ENCODE measurements at places on chromosomes 3 and 15.

DNA sequence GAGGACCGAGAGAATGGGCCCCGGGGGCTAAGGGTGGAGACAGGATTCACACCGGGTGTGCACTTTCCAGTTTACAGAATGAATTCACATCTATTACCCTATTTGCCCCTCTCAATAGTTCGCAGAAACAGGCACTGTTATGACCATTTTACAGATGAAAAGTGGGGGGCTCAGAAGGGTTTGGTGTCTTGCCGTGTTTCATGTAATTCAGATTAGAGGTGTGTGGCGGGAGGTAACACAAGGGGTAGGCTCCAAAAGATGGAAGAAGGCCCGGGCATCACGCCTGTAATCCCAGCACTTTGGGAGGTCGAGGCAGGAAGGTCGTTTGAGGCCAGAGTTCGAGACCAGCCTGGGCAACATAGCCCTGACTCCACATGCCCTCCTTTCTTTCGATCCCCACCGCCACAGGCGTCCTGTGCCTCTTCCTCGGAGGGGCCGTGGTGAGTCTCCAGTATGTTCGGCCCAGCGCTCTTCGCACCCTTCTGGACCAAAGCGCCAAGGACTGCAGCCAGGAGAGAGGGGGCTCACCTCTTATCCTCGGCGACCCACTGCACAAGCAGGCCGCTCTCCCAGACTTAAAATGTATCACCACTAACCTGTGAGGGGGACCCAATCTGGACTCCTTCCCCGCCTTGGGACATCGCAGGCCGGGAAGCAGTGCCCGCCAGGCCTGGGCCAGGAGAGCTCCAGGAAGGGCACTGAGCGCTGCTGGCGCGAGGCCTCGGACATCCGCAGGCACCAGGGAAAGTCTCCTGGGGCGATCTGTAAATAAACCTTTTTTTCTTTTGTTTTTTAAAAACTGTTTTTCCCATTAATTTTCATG, 3.4 kb downstream of the DUOXA2 start:
- no peak for DNase-seq

DNA sequence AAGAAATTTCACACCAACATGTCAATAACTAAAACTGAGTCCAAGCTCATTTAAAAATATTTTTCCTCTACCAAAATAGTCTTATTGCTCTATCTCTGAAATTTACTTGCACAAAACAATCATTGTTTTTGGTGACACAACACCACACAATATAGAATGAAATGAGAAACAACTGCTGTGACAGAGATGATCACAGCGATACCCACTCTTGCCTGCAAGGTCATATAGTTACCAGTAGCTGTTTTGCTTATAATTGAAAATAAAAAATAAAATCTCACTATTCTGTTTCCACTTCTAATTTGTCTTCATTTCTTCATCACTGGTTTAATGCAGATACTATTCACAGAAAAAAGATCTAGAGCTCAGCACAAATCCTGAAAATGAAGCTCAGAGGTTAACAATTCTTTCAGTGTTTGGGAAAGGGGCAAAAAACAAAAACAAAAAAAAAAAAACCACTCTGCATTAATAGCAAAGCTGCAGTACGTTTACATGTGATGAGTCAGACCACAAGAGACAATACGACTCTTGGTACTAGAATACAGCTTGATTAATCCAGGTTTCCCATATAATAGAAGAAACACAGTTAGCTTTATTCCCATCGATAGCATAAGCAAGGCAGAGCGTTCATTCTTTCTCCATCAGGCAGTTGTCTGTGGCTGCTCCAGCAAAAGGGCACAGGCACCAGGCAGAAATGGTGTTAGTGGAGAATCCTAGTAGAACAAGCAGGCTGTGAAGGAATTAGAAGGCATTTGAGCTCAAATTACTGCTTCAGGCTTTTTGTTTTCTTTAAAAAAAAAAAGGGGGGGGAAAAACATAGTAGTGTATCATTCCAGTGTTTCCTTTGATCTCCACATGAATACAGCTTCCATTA, 773 bp downstream of the ANKRD28 start:
- DNase-seq: peak; percentile 11

- no peak for DNase-seq
Observed at GRCh38 chr3:181614878-181615277, 96.8 kb upstream of the SOX2 start.

DNA sequence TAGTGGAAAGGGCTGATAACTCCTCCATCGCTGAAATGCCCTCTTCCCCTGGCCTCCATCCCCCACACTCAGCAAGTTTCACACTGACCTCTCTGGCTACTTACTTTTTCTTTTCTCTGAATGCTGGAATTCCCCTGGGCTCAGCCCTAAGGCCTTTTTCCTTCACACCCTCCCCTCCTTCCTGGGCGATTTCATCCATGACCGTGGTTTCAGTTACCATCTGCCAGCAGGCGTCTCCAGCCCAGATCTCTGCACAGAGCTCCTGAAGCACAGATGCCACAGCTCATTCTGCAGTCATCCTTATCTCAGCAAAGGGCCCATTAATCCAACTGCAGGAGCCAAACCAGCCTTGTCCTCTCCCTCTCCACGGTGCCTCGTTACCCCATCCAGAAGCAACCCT, 114.0 kb downstream of the RFTN1 start:
- DNase-seq: peak; percentile 78

- no peak for DNase-seq
Observed at GRCh38 chr3:120741837-120742197, 499 bp downstream of the RABL3 start.

- no peak for DNase-seq
Observed at GRCh38 chr15:69524814-69525213, 72.2 kb downstream of the RPLP1 start.

GRCh38 chr3:167967257-167968036, 128.3 kb downstream of the GOLIM4 start:
- no peak for DNase-seq

DNA sequence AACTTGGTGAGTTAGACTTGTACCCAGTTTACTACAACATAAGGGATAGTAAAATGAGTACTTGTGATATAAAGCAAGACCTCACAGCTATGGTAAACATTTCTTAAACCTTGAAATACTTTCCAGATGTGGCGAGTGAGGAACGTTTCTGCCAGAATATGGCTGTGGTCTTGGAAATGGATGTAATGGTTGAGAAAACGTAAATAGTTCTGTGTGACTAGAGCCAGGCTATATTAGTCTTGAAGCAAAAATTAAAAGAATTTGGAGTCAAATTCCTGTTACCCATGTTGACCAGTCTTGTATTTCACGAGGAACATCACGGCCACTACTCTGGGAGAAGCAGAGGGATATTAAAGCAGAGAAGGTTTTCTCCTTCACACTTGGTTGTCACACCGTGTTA, 15.3 kb downstream of the OR4F15 start:
- DNase-seq: no peak

Measured in DMS 273 treated with DMSO at 0.1 percent for 48 hours (cell line).